ENCODE measurements at places on chromosomes 11 and 22. TPM values are rescaled to one million over a fixed set of nuclear protein-coding genes. Genes with fewer than 3 reads are reported as not detected.

The CNIH2 gene
- 0.72 TPM for total RNA-seq

The PRR33 gene
- total RNA-seq, result not detected

The ACP2 gene
- total RNA-seq, result 29.9 TPM

The PCF11 gene
- 35.3 TPM for total RNA-seq

The POTEH gene
- total RNA-seq, result 0.05 TPM

The PIWIL4 gene
- 3.2 TPM for total RNA-seq

GRCh38 chr22:22364207-22364606 lies 119.6 kb downstream of the VPREB1 start:
- no peak for DNase-seq

DNA sequence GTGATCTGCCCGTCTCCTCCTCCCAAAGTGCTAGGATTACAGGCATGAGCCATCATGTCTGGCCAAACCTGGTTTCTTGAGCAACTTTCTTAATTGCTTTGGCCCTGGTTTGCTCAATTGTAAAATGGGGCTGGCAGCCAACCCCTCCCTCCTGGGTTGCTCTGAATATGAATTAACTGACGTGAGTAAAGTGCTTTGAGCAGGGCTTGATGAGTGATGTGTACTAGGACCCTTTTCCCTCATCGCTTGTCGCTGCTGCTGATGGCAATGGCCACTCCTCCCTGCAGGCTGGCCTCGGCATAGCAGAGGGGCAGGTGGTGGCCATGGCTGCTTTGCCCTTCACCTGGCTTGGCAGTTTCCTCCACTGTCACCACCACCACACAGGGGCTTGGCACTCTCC lies 41.5 kb downstream of the RNF141 start:
- no peak for DNase-seq

DNA sequence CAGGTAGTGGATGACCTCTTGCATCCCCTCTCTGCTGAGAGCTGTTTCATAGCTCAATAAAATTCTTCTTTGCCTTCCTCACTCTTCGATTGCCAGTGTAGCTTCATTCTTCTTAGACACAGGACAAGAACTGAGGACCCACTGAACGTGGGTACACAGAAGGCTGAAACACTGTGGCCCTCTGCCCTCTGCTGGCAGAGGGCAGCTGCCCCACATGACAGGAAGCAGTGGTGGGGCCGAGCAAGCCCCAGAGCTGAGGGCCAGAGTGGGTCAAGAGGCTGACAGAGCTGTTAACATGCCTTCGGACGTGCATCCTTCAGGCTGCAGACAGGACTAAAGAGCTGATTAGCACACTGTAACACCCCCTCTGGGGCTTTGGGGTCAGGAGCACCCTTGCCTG lies 15.6 kb downstream of the SMC1B start:
- DNase-seq, result no peak

- no peak for DNase-seq
These were observed 978 bp downstream of the CSDC2 start for GRCh38 chr22:41561788-41562187.

DNA sequence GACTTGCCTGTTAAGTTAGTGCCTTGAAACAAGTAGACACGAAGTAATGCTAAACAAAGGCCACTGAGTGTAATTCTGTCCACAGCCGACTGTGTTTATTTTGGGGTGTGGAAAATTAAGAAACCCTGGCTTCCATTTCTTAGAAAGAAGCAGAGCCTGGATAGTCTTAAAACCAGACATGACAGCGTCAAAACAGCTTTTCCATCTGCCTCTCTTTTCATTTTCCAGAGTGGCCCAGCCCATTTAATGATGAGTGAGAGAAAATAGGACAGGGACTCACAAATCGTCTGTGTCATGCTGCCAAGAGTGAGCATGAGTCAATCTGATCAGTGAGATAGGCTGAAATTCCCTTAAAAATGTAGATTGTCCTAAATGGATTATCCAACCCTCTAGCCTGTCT lies 485.9 kb downstream of the JRKL start:
- peak; percentile 2 for DNase-seq

- no peak for DNase-seq
These were observed 10.2 kb downstream of the SLC25A1 start for GRCh38 chr22:19168088-19168890.

- no peak for DNase-seq
These were observed 169.6 kb upstream of the FOLH1 start for GRCh38 chr11:49377978-49378377.

- DNase-seq, result peak; percentile 47
These were observed 47.0 kb upstream of the TIMP3 start for GRCh38 chr22:32754413-32755041.

GRCh38 chr11:58640386-58641023 lies 18.0 kb downstream of the CNTF start:
- DNase-seq, result no peak

DNA sequence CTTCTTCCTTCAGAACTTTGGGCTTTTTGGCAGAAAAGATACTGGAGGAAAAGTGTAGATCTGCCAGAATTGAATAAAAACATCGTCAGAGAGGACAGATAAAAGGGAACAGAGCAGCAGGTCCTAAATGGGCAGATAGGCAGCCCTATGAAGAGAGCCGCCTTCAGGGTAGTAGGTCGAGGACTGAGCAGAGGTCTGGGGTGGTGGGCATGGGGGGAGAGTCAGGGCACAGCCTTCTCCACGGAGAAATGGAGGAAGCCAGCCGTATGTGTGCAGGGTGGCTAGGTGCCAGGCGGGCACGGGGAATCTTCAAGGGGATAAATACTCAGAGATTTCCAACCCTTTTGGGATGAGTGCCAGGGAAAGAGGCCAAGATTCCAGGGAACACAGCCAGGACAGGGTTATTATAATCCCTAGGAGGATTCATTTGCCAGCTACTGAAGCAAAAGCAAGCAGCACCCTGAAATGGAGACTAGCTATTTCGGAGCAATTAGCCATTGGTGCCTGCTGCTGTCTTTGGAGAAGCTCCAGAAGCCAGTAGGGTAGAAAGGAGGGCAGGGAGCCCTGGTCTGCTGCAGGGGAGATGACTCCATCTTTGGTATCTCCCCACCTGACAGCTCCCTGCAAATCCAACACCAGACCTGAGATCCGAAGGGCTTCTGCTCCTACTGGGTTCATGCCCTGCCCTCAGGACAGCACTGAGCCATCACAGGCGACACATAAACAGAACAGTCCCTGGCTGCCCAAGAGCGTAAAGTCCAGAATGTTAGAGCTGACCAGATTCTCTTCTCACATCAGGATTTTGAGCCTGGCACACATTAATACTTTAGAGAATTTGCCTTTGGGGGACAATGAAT lies 174.5 kb upstream of the NTM start:
- no peak for DNase-seq

DNA sequence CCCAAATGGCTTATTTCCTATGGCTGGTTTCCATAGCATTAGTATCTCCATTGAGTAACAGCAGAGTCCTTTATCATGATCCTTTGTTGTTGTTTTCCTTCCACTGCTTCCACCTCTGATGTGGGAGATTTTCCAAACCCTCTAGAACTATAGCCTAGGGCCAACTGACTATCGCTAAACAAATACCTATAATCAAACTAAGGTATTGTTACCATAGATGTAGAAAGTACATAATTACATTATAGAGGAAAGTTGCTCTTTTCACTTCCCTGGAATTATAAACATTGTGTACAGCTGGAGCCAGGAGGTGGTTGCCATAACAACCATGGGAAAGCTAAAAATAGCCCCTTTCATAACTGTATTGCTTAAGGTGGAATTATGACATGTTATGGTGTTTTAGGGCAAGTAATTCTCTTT lies 47.0 kb upstream of the ALKBH3 start:
- no peak for DNase-seq

GRCh38 chr11:31449040-31449439 lies 60.4 kb downstream of the IMMP1L start:
- no peak for DNase-seq

GRCh38 chr11:130761560-130762220 lies 154.6 kb downstream of the SNX19 start:
- DNase-seq, result no peak

DNA sequence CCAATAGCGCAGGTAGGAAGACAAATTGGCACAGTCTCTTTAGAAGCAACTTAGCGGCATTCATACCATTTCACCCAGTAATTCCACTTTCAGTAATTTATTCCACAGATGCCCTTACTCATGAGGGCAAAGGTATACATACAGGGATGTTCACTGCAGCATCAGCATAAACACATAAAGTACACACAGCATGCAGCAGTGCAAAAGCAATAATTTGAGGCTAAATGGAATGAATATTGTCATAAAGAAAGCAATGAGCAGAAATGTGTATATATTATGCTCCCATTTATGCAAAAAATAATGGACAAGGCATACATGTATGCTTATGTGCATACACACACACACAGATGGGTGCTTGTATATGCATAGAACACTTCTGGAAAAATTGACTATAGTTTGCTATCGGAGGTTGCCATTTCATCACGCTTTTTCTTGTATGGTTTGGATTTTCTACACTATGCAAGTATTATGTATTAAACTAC lies 50.2 kb downstream of the TECTA start:
- DNase-seq, result no peak

- no peak for DNase-seq
These were observed 103.4 kb upstream of the NECTIN1 start for GRCh38 chr11:119832202-119832935.

Measured in A172 (cell line).